ENCODE measurements at places on chromosomes 2 and 18.

DNA sequence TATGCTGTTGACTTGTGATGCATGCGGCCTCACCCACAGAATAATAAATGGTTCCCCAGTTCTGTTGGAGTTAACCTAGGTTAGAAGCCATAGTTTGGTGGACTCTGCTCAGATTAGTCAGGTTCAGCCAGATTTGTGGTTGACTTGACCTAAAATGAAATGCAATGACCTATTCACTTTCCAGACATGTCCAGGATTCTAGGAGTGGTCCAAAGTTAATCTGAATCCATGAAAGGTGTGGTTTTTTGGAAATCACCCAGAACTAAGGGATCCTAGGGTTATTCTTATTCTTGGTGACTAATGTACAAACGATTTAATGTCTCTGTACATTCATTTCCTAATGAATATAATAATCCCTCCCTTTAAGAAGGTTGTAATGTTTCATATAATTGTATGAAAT is 88.9 kb upstream of the RBBP8 start:
- no peak for DNase-seq

DNA sequence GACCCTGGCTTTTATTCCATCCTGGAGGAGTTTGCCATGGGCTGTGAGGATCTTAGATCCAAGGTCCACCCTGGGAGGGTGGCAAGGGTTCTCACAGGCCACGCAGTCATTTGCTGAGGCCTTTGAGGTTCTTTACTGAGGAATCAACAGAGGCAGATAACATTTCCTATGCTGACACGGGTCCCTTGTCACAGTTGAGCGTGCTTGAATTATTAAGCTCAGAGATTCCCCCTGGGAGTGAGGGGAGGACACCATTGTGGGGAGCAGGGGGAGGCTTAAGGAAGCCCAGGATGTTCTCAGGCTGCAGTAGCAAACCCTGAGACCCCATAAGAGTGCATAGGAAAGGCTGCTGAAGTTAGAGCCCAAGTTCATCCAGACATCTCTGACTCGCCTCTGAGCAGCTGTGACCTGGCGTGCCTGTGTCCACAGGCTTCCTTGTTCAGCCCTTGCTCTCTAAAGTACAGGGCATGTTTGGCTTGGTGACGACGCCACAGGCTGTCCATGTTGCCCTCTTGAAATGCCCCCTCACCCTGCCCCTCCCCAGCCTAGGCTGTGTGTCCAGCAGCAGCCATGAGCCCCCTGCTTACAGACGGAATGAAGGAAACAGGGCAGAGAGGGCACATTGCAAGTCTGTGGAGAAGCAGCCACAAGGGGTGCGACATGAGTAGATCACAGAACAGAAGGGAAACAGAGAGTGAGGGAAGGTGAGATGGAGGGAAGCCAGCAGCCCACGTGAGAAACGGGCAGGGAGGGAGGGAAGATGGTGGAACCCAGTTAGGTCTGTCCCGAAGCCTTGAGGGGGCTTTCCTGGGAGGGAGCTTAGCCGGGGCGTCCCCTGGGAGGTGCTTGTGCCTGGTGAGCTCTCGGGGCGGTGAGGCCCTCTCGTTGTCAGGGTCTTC is 34.0 kb downstream of the NAPG start:
- DNase-seq, result no peak

- no peak for DNase-seq
Observed at GRCh38 chr2:109382951-109383350, 230.8 kb downstream of the SEPTIN10 start.

GRCh38 chr2:200863782-200864175 is 679 bp downstream of the CLK1 start:
- no peak for DNase-seq

GRCh38 chr2:145836986-145837385 is 1317.1 kb upstream of the ZEB2 start:
- DNase-seq, result no peak

DNA sequence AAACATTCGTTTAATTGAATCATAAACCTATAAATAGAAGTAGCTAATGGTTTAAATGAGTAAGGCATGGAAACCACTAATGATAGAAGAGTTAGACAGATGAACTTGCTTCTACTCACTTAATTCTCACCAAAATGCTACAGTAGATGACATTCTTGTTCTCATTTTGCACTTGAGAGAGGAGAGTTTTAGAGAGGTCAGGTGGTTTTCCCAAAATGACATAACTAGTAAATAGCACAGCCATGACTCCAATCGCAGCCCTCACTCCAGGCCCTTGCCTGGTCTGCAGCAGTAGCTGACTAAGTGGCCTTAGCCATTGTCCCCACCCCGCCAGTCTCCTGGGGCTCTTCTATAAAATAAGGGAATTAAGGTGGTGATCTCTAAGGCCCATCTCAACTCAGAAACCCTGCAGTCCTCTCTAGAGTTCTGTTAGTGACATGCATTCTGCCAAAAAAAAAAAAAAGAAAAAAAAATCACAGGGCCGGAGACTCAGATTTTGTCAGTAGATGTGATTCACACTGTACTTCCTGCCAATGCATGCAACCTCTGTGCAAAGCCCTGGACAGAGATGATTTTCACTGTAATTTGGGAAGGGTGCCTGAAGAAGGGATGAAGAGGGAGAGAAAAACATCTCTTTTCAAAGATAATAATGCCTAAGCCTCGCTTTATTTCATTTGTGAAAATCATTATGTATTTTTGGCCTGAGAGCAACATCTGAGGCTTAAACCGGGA is 221.8 kb downstream of the ANAPC1 start:
- no peak for DNase-seq

DNA sequence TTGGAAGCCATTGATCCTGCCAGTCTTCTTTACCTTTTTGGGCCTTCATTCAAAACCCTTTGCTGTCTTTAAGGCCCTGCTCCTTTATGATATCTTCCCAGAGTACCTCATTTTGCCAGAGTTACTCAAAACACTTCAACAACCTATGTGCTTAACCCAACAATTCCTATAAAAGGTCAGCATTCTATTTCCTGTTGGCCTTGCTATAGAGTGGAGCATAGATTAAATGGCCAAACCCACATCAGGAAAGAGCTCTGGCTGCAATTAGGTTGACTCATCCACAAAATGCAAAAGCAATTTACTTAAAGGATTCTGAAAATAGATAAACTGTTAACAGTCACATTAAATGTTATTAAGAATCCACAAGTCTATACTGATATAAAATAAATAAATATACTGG is 21.2 kb downstream of the MRPL33 start:
- no peak for DNase-seq

GRCh38 chr18:41849632-41850031 is 105.4 kb upstream of the PIK3C3 start:
- no peak for DNase-seq

- DNase-seq, result no peak
Observed at GRCh38 chr2:197033222-197033621, 106.7 kb upstream of the PGAP1 start.

- no peak for DNase-seq
Observed at GRCh38 chr2:64978514-64979268, 10.5 kb upstream of the SLC1A4 start.

- no peak for DNase-seq
Observed at GRCh38 chr2:213475433-213475832, 191.2 kb downstream of the SPAG16 start.

GRCh38 chr18:35938562-35938961 is 33.9 kb upstream of the RMP24 start:
- no peak for DNase-seq

- DNase-seq, result no peak
Observed at GRCh38 chr2:241135737-241136136, 13.5 kb downstream of the PASK start.

DNA sequence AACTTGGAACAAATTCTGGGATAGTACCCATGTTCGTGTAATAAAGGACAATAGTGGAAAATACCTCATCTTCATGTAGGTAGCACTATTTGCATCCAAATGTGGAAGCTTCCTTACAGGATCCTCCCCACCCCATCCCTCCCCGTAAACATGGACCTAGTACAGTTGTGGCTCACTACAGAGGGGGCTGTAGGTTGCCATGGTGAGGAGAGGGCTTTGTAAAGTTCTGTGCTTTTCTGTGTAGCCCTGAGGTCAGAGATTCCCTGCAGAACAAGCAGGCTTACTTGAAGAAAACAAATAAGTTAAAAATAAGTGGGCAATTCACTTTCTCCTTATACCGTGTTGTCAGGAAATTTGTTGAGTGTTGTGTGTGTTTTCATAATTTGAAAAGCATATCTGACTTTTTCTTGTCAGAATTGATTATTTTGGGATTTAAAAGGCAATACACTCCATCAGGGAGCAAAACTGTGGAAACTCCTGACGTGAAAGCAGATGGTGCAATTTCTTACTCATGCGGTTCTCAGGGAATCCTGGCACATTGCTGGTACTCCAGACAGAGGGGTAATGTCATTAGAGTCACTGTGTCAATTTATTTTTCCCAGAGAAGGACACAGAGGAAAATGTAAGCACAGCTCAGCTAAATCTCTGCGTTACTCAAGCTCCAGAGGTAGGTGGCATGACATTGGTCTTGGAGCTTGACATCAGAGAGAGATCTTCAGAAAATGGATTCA is 174.2 kb upstream of the LHCGR start:
- DNase-seq, result no peak

- no peak for DNase-seq
Observed at GRCh38 chr2:102094917-102095316, 47.6 kb upstream of the IL1R1 start.

GRCh38 chr2:20221555-20221973 is 3.4 kb downstream of the SDC1 start:
- DNase-seq, result no peak

DNA sequence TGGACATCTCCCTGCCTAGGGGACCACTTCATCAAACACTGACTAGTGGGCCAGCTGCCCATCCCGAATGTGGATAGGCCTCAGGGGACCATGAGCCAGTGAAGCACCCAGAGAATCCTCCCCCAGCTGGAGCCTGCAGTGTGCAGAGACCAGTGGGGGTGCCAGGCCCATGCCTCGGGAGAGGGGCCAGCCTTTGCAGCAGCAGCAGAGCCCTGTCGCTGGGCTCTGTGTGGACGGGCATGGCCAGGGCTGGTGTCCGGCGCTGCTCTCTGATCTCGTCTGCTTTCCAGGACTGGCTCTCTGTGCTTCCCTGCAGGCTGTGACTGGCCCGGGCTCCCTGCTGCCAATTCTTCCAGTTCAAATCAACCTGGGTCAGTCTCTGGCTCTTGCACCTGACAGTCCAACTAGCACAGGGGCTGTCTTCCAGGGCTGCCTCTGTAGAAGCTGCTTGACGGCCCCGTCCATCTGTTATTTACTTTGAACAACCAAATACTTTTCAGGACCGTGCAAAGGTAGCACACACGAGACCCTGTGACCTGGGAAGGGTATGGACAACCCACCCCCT is 11.4 kb downstream of the KCNIP3 start:
- no peak for DNase-seq

DNA sequence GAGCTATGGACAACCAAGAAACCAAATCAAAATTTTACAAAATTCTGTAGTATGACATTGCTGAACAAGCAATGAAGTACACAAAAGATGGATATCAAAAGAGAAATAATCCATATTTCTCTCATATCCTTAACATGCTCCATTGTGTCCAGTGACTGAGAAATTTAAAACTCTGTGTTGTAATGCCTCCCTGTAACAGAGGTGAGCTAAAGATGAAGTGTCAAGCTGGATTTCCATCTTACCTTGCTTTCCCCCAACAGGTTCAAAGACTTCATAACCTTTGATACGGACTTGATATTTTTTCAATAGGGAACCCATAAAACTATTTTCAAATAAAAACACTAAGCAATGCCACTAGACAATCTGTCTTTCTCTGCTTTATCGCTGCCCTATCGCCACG is 95.7 kb upstream of the SERTAD2 start:
- no peak for DNase-seq

- no peak for DNase-seq
Observed at GRCh38 chr2:48189552-48190228, 283.4 kb upstream of the FBXO11 start.

GRCh38 chr2:154692927-154693326 is 5.6 kb upstream of the KCNJ3 start:
- no peak for DNase-seq

GRCh38 chr2:182666674-182667314 is 49.3 kb upstream of the DNAJC10 start:
- DNase-seq, result no peak

DNA sequence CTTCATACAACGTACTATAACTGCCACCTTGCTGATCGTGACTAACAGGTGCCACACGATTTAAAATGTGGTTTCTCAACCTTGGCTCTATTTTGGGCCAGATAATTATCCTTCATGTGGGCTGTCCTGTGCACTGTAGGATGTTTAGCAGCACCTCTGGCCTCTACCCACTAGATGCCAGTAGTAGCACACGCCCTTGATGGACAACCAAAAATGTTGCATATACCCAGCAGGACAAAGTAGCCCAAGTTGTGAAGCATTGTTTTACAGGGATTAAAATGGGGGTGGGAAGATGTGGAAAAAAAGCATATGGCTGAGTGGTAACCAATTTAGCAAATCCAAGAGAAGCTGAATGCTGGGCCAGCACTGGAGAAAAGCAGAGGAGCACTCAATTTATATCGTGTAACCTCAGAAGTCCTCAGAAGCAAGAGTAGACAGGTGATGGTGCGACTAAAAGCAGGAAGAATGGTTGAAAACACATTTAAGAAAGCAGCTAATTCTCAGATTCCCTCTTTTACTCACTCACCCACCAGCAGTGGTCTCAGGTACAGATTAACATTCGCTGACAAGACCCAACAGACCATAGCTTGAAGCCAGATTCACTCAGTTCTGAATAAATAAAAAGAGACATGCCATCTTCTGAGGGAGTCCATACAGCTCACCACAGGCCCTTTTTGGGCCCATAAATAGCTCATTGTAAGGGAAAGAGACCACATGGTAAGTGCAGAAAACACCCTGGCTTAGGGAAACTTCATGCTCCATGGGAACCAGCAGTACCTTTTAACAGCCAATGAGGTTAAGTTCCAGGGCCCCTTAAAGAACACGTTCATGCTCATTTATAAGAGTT is 50.6 kb downstream of the RAPH1 start:
- DNase-seq, result peak; percentile 54

- DNase-seq, result no peak
Observed at GRCh38 chr2:69634196-69634821, 9.2 kb downstream of the AAK1 start.

DNA sequence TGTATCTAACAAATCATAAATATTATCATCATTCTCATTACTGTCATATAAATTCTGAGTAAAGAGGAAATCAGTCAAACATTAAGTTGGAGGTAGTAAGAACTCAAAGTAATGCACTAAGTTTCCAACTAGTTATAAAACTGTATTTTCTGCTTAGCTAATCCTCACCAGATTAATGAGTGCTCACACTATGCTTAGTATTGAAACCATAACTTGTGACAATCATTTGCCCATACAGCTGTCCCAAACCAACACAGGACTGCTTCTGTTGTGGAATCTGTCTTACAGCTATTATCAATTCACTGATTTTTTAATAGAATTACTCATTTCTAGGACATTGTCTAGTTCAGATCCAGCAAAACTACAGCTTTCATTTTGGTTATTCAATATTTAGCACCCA is 41.5 kb upstream of the TANK start:
- DNase-seq, result no peak

- DNase-seq, result no peak
Observed at GRCh38 chr2:136127356-136127755, 9.4 kb upstream of the CXCR4 start.

- no peak for DNase-seq
Observed at GRCh38 chr18:34942276-34942675, 98.9 kb upstream of the MAPRE2 start.

GRCh38 chr2:15565392-15565791 is 4.3 kb upstream of the NBAS start:
- no peak for DNase-seq

GRCh38 chr2:221747289-221747972 is 175.3 kb upstream of the EPHA4 start:
- DNase-seq, result no peak

Measured in central memory CD4-positive, alpha-beta T cell (primary cell).